RPMI7951 (cell line): ENCODE measurements at places on chromosomes 3 and 15. TPM values are rescaled to one million over a fixed set of nuclear protein-coding genes. Genes with fewer than 3 reads are reported as not detected.

- DNase-seq, result no peak
Measured at GRCh38 chr15:54576298-54576935, 598.2 kb downstream of the UNC13C start.

GRCh38 chr15:28273873-28274610 is 47.9 kb downstream of the HERC2 start:
- no peak for DNase-seq

GRCh38 chr3:108394016-108394415 is 97.7 kb downstream of the HHLA2 start:
- DNase-seq, result no peak

AADACL2 gene
- total RNA-seq, result not detected in 2 replicates

- DNase-seq, result peak; percentile 13
Measured at GRCh38 chr15:94387442-94387841, 156.1 kb downstream of the MCTP2 start.

NPAP1 gene
- not detected in 2 replicates for total RNA-seq

- DNase-seq, result no peak
Measured at GRCh38 chr3:87261925-87262324, 14.5 kb downstream of the POU1F1 start.

- no peak for DNase-seq
Measured at GRCh38 chr3:81394651-81395524, 366.6 kb downstream of the GBE1 start.

- peak; percentile 38 for DNase-seq
Measured at GRCh38 chr3:50674349-50675178, at the start of gene DOCK3. DOCK3 (plus strand) TSS chr3:50674927; CDS start chr3:50675264, 337 bp downstream.

SPATA12 gene
- total RNA-seq, result 0.39 TPM in 1 of 2 replicates, not detected in the other

OR5K2 gene
- total RNA-seq, result not detected in 2 replicates
